ENCODE measurements at places on chromosomes 5 and 9.

- DNase-seq: no peak
Observed at GRCh38 chr9:121013911-121014310, 36.2 kb downstream of the C5 start.

GRCh38 chr5:158698768-158699284 lies 400.9 kb downstream of the EBF1 start:
- DNase-seq: no peak

DNA sequence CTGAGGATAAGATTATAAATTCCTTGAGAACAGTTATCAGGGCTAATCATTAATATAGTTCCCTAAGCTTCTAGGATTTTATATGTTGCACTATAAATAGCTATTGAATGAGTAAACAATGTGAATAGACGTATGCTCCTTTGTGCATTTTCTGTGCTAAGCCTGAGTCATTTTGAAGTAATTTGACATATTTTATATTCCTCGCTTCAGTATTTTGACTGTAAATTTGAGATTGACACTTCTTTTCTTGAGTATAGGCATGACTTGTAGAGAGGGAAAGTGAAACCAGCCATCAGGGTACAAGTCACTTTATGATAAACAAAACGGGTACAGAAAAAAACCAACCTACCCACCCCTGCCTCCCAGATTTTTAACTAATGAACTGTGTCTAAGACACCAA lies 367.7 kb upstream of the PRR16 start:
- DNase-seq: no peak

DNA sequence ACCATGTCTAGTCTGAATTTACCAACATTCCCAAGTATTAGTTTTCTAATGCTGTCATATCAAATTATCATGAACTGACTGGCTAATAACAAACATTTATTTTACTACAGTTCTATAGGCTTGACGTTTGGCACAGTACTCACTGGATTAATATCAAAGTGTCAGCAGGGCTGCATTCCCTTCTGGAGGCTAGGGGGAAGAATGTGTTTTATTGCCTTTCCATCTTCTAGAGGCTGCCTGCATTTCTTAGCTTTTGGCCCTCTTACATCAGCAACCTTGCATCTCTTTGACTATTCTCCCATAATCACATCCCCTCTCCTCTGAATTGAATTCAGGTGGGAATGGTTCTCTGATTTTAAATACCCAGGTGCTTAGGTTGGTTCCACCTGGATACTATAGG lies 84.7 kb downstream of the EDIL3 start:
- DNase-seq: no peak

- no peak for DNase-seq
Observed at GRCh38 chr5:50745221-50745910, 78.9 kb downstream of the PARP8 start.

- DNase-seq: no peak
Observed at GRCh38 chr5:92917044-92917443, 664.0 kb downstream of the NR2F1-AS1 start.

DNA sequence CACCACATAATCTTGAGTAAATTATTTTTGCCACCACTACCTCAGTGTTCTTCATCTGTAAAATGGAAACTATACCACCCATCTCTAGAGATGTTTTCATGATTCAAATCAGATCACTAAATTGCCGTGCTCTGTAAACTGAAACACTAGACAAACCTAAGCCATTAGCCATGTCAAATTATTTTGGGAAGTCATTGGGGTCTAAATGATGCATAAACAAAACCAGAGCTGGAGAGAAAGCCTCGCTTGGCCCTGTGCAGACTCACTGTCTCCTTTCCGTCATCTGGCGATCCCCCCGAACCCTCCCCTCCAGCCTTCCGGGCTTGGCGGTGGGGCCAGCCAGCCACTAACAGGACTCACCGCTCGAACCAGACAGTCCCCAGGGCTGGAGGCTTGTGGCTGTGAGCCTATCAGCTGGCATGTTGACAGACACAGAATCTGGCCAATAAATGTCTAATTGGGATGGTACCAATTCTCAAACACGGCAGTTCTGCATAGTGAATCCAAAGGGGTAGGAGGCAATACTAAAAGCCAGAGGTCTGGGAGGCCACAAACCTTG lies 256.5 kb downstream of the SEC61B start:
- DNase-seq: no peak

- no peak for DNase-seq
Observed at GRCh38 chr9:86836797-86837196, 110.5 kb downstream of the GAS1 start.

DNA sequence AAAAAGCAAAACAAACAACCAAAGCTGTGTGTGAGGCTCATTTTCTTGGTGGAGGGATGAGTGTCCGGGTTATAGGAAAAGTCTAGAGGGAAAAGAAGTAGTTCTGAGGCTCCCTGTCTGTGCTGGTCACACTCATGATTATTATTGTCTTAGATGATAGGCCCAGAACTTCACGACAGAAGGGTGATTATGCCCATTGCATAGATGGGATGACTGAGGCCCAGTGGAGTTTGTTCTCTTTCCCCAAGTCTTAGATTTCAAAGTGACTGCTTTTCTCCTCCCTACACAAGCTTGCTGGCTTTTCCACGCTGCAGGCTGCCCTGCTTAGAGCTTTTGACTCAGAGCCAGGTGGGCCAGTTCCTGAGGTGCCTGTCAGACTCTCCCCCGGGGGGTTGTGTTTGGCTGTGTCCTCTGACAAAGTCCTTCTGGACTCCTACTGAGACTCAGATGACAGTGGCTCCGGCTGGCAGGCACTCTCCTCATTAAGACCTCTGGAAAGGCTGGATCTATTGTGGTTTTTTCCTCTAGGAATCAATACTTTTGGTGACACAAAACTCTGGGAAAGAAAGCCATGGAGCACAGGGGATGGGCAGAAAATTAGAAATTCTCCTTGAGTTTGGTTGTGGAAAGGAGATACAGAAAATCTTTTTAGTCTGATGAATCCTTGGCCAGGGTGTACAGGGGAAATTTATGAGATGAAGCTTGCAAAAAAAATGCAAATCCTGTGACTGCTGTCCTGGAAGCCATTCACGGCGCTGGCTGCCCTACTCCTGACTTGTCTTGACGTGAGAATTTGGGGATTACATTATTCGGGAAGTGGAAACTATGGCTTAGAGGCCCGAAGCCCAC lies 120.9 kb downstream of the NSG2 start:
- peak; percentile 64 for DNase-seq

DNA sequence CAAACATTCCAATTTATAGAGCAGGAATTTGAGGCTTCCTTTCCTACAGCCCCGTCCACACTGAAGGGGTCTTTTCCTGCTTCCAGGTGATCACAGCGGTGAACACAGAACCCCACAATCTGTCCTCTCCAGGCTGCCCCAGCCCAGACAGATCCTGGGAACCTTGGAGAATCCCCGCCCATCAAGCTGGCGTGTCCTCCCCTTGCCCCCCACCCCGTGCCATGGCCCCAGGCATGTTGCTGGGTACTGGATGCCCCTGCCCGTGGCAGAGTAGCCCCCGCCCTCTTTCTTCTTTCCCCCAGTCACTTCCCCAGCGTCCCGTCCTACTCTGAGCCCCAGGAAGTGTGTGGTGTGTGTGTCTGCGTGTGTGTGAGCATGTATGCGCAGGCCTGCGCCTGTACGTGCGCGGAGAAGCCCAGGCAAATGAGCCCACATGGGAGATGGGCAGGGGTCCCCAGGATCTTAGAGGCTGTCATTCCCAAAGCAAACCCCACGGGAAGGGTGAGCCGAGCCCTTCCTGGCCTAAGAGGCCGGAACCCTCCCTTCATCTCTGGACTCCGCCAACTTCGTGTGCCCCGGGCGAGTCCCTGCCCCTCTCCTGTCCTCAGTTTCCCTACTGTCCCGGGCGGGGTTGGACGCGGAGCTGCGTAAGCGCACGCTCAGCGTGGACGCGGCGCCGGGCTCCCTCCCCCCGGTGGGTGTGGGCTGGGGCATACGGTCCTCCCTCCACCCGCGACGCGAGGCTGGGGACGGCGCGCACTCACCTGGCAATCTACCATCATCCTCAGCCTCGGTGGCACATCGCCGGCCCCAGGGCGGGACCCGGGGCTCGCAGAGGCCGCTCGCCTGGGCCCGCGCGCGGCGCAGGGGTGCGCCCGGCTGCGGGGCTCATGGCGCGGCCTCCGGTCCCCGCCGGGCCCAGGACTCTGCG lies 15.2 kb downstream of the GBGT1 start:
- peak; percentile 49 for DNase-seq

DNA sequence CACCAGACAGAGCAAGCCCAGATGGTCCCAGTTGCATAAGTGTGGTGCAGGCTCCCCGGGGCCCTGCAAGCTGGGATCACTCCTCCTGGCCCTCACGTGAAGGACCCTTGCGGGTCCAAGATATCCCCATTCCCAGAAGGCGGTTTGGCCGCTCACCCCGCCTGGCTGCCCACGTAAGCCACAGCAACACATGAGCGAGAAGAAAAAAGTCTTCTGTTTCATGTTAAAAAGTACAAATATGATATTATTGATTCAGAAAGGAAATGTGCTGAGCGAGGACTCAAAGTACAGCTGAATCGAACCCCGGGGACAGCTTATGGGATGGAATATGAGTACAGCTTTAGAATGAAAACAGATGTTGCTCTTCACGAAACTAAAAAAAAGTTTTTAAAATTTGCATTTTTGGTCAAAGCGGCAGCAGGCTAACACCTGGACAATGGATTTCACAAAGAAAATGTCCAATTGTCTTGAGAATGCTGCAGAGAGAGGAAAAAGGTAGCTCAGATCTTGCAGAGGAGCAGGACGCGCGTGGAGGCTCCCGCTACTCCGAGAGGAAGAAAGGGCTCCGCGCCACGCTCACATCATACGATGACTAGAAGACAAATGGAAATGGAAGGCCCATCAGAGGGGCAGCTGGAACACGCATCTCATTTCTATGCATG lies 427.6 kb downstream of the IRX1 start:
- DNase-seq: peak; percentile 79

GRCh38 chr9:6656614-6657300 lies 11.2 kb upstream of the GLDC start:
- DNase-seq: no peak

GRCh38 chr5:159052401-159053011 lies 47.2 kb downstream of the EBF1 start:
- no peak for DNase-seq

DNA sequence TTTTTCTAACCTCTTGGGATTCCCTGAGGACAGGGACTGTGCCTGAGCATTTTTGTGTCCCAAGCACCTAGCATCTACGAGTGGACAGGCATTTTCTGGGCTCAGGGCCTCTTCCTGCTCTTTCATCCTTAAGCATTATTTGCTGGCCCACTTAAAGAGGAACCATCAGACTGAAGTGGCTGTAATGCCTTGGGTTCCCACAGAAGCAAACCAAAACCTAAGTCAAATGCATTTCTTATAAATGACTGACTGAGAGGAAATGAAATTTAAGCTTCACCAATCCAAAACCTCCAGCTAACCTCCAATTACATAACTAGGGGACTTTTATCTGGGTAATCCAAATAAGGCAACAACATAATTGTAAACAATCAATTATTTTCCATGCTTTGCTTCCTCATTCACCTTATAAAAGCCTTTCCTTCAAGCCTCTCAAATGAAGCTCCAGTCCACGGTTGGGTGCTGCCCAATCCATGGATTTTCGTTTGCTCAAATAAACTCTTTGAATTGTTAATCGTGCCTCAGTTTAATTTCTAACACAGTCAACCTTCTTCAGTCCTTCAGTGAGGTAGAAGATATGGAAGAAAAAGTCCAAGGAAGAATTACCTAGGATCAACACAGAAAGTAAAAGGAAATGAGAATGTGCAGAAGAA lies 25.3 kb upstream of the SLC31A2 start:
- DNase-seq: no peak

DNA sequence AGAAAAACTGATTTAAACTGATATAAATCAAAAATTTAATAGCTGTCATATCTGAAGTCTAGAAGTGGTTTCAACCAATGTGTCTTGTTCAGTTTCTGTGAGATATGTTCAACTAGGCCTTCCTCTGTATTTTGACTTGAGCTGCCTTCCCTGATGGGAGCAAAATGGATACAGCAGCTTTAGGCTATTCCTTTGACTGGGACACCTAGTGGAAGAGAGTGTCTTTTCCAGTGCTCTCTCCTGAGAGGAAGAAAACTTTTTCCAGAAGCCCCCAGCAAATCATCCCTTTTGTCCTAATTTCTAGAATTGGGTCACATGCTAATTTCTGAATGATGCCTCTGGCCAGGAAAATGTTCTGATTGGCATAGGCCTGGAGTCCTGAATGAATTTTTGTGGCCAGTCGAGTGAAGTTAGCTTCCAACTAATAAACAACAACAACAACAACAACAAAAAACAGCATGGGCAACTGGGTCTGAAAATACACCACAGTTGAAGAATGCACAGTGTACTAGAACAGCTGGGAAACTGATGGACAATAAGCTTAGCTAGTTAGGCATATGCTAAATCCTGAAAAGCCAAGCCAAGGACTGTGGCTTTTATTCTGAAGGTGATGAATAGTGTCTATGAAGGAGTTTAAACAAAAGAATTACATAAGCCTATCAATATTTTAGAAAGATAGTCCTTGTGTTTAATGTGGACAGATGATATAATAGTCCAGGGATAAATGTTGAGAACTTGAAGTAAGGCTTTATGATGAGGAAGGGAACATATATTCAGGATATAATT lies 125.7 kb downstream of the FBN2 start:
- DNase-seq: no peak

DNA sequence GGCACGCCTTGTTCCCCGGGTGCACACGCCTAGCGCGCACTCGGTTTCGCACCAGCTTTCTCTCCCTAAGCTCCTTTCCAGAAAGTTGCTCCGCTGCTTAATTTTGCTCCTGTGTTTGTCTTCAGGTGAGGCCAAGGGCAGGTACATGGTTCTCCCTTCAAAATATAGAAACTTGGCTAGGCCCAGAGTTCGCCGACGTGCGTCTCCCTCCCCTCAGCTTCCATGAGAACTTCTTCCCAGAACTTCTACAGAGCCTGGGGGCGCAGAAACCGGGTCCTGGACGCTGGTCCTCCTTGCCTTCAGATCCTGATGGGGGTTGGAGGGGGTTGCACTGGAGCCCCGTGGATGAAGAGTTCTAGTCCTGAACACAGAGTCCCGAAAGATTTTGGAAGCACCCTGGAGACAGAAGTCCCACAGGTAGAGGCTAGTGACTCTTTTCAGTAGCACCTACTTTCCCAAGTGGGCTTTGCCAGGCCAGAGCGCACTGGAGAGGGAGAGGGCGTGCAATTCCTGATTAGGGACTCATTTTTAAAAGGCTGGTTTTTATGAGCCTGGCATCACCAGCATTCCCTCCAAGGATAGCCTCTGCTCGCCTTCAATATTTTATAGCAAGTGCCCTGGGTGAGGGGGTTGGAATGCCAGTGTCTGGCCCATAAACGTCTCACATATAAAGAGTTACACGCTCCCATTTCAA lies 128.4 kb downstream of the TMEM174 start:
- DNase-seq: no peak
